Midbrain (tissue), 1 donor: ENCODE measurements at places on chromosomes 16 and 17.

GRCh38 chr16:81650982-81651562 lies 128.0 kb upstream of the PLCG2 start:
- no peak for DNase-seq

DNA sequence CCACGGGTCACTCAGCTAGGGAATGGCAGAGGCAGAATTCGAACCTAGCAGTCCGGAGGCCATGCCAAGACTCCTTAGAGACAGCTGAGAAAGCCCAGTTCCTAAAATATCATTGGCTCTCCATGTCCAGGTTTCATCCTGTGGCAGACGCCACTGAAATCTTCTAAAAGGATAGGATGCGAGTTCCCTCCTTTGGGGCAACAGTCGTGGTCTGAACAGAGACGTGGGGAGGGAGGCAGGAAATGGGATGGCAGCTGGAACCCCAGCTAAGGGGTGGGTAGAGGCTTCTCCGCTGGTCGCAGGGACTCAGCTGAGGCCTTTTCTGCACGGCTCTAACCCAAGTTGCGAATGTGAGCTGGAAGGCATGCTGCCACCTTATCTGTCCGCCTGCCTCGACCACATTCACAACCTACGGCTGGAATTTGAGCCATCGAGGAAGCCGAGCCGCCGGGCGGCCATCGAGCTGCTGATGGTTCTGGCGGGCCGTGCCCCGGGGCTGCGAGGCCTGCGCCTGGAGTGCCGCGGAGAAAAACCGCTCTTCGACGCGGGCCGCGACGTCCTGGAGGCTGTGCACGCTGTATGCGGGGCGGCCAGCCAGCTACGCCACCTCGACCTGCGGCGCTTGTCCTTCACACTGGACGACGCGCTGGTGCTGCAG lies 1.9 kb upstream of the HSF4 start:
- no peak for DNase-seq

DNA sequence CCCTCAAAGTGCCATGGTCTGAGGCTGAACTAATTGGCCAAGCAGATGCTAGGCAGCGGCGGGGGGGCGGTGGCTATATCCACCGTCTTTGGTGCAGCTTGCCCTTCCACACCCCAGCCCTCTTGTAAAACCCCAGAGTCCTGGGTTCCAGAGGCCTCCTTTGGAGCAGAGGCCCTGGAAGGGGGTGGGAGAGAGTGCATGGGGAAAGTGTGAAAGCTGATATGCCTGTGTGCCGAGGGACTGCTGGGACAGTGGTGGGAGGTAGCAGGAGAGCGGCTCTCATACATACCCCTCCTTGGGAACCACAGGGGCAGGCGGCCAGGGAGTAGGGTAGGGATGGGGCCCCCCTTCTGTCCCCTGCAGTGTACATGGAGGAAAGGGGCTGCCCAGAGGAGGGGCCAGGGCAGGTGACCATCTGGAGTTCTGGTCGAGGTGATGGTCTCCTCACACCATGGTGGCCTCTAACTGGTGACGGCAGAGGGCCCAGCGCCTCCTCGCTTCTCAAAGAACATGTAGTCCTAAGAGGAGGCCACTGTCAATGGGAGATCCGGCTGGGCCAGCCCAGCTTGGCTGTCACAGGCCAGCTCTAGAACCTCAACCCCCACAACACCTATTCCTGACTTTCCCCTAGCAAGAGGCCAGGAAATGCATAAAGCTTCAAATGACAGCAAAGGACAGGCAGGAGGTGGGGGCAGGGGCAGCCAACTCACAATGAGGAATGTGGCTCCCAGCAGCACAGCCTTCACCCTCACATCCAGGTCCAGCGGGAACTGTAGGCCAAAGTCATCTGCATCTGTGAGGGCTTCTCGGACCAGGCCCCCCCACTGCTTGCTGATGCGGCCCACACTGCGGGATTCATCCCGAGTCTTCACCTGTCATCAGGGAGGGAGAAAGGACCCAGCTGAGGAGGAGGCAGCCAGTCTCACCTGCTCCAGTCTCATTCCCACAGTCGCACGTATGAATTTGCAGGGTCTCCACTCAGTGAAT lies 4.1 kb downstream of the PLSCR3 start:
- no peak for DNase-seq

DNA sequence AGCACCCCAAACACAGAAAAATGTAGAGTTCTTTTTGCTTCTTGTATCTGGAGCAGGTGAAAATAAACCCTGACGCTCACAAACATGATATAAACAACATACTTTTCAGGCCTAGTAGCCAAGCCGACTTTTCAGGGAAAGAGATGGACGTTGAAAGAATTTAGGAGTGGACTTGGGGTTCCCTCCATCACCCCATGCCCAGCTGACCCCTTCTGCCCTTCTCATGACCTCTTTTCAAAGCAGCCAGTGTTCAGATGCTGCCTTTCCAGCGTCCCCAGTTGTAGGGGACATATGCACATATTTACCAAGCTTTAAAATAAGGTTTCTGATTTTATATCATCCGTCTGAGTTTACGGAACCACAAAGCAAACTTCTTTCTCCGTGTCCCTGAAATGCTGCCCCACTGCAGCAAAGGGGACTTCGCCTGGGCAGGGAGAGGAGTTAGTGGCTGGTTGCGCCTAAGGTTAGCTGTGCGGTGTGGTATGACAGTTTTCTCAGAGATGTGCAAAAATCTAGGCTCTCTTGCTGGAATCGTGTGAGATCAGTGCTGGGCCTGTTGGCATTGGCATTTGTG lies 235.5 kb downstream of the MRTFB start:
- DNase-seq = no peak

DNA sequence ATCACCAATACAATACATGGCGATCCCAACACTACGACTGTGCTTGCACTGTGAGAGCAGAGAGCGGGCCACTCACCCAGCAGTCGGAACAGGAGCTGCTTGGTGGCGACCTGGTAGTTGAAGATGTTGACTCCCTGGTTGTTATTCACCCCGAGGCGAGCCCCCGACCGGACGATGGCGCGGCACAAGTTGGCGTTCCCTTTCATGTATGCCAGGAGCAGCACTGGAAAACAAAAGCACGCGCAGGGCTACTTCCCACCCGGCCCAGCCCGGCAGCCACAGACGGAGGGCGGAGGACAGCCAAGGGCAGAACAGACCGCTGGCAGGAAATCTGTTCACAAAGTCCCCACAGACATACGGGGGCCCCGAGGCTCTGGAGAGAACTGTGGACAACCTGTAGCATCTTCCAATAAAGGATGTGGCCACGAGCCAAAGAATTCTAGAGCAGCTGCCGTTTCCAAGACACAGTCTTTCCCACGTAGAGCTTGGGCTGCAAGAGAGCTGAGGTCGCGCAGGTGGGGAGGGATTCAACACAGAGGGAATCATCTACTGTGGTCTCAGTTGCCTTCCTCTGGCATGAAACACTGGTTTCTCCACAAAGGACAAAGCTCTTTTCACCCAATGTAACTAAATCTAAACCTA lies 27.8 kb downstream of the CYB5D2 start:
- no peak for DNase-seq

DNA sequence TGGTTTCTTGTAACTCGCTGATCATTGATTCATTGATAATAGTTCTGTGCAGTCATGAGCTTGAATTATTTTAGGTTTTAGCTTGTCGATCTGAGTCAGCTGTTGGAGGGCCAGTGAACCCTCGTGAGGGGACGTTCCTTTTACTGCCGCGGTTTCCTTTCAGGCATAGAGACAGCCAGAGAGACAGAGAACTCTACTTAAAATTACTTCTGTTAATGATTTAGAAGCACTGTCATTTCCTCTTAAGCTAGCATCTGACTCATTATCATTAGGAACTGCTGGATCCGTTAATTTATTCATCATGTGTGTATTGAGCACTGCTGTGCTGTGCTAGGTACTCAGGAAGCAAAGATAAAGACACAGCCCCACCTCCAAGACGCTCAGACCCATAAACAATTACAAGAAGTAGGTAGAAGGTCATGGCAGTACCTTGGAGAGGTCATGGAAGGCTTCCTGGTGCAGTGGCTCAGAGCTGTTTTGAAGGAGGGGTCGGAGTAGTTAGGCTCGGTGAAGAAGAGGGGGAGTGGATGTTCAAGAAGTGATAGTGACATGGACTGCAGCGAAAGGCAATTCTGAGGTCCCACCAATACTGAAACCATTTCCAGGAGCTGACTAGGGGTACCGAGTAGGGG lies 3.3 kb downstream of the PGS1 start:
- DNase-seq = no peak

DNA sequence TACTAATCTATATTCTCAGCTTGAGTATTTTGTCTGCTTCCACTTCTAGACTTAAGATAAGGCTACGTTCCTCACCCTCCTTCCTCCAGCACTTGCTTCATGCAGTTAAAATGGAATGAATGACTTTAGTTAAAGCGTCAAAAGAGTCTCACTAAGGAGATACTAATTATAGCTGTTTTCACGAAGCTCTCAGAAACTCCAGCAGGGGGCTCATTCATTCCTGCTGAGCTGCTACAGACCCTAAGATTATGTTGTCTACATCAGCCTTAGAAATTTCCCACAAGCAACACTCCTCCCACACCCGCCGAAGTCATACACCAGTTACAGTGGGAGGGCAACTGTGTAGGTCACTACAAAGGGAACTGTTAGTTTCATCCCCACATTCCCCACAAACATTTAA lies 57.0 kb upstream of the KIFC3 start:
- DNase-seq = no peak

- no peak for DNase-seq
Observed at GRCh38 chr16:65285128-65286048, 163.5 kb upstream of the CDH11 start.

GRCh38 chr16:12084436-12084835 lies 107.9 kb downstream of the SNX29 start:
- no peak for DNase-seq

- peak; percentile 89 for DNase-seq
Observed at GRCh38 chr17:35764123-35764991, 3.7 kb downstream of the C17orf50 start.

DNA sequence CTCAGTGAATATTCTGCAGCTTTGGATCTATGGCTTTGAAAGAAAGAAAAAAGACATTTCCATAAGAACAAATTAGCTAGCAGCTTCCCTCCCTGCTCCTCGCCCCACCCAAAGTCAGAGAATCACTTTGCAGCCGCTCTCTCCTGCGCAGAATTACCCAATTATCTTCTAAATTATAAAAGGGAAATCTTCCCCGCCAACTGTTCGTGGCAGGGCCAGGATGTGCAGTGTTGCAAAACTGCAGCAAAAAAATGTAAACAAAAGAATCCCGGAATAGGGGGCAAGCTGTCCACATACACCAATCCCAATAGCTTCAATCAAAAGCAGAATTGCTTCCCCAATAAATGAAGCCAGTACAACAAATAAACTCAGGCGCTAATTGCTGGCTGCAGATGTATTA lies 510.6 kb downstream of the RBFOX1 start:
- DNase-seq = no peak
